ENCODE measurements at places on chromosomes 7 and 10.

- no peak for DNase-seq
Measured at GRCh38 chr7:116408166-116408565, 91.4 kb upstream of the CAV2 start.

GRCh38 chr10:12401466-12401865 lies 52.1 kb downstream of the CAMK1D start:
- DNase-seq = no peak

DNA sequence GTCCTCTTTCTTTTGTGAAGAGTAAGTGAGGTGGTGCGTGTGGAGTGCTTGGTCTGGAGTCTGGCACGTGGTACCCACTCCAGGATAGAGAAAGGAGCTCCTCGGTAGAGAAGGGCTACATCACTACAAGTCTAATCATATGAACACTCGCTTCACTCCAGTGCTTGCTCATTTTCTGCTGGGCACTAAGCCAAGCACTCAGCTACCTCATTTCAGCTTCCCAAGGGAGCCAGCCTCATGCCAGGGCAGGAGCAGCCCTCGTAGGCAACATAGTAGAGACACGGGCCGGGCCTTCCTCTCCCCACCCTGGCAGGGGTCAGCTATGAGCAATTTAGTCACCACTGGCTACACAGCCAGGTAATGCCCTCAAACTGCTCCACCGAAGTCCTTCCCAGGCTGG lies 11.4 kb upstream of the HSPA12A start:
- DNase-seq = no peak

DNA sequence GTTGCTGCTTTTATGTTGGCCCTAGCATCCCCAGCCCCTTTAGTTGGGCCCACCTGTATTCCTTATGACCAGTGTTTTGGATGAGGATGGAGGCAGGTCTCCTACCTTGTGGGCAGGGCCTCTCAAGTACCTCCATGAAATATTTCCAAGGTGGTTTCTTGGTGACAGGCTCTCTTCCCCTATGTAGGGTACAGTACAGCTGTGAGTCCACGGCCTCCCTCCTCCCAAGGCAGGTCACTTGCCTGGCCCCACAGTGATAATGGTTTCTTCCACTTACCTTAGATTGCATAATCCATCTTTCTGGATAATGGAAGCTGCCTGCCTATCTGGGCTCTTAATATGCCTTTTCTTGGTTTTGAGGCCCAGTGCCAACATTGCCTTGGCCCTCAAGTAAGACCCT lies 110.4 kb downstream of the NT5C2 start:
- no peak for DNase-seq

DNA sequence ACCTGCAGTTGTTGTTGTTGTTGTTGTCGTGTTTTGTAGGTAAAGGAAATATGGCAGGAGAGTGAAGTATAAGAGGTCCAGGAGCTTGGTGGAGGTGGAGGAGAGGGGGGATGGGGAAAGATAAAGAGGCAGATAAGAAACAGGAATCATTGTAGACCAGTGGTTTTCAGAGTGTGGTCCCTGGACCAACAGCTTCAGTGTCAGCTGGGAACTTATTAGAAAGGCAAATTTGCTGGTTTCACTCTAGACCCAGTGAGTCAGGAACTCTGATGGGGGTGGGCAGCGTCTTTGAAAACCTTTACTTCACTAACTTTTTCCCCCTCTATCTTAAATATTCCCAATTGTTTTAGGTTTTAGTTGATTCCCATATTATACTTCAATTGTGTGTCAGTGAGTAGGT lies 241.5 kb downstream of the AUTS2 start:
- no peak for DNase-seq

- DNase-seq = no peak
Measured at GRCh38 chr7:39260279-39260844, 282.7 kb downstream of the POU6F2 start.

GRCh38 chr7:155928583-155928982 lies 116.3 kb upstream of the SHH start:
- no peak for DNase-seq

DNA sequence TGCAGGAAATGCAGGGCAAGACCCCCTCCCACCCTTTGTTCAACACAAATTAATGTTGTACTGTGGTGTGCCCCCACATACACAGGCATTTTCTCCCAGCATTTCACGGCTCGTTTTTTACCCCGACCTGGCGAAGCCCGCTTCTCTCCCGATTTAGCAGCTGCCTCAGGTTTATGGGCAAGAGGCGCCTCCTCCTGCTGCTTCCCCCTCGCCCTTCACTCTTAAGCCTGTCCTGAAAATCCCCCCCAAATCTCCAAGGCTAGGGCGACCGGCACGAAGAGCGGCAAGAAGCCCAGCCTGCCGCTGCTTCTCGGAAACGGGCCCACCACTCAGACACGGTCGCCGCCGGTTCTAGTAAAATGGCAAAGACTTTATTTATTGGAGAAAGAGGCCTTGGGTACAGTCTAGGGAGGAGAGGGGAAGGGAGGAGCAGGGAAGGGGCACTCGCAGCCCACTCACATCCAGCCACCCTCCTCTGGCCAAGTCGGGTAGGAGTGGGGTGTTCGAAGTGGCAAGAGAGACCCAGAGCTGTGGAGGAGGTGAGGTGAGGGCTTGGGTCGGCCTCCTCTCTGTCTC lies 3.3 kb downstream of the LBX1 start:
- no peak for DNase-seq

DNA sequence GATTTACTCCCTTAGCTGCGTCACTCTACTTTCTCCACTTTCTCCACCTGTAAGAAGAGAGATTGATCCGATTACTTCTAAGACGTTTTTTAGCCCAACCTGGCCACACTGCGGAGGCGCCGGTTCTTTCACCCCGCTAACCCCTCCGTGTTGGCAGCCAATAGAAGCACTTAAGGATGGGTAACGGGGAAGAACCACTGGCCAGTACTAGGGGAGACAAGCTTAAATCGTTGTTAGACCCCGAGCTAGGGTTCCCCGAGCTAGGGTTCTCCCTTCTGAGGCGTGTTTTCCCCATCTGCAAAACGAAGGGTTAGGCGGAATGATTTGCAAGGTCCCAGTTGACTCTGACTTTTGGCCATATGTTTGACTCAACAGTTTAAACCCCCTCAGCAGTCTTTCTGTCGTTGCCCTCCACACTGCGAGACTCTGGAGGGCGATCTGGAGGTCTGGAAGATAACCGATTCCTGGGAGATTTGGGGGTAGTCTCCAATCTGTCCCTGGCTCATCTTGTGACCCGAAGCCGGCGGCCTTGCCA lies 644 bp downstream of the UMAD1 start:
- DNase-seq = no peak

GRCh38 chr10:71065659-71066058 lies 146.7 kb upstream of the UNC5B start:
- DNase-seq = no peak

All from activated naive CD4-positive, alpha-beta T cell (primary cell).